ENCODE measurements at places on chromosomes 1 and 21.

GRCh38 chr21:42160111-42160721, 58.7 kb upstream of the ABCG1 start:
- no peak for DNase-seq

GRCh38 chr1:53765657-53766056, 26.7 kb upstream of the GLIS1 start:
- DNase-seq: no peak

DNA sequence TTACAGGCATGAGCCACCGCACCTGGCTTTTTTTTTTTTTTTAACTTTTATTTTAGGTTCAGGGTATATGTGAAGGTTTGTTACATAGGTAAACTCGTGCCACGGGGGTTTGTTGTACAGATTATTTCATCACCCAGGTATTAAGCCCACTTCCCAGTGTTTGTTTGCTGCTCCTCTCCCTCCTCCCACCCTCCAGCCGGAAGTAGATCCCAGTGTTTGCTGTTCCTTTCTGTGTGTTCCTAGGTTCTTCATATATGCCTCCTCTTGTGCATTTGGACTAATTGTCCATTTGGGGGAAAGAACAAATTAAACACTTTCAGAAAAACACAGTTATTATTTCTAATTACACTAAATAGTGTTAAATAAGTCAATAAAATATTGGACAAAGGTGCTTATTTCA, 1.1 kb upstream of the SLC2A7 start:
- DNase-seq: no peak

DNA sequence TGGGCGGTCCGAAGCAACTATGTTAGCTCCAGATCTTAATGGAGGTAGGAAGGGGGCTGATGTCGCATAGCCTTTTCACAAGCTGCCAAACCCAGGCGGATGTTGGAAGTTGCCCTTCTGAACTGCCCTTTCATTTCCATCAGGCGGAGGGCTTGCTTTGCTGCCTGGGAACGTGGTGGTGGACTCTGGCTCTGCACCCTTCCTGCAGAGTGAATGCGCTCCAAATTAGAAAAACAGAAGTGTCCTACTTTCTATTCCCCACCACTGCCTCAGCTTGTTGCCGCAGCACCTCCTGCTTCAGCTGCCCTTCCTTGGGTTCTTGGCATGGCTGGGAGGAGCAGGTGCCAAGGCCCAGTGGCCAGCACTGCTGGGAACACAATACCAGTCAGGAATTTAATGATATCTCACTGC, 60.6 kb downstream of the AK4 start:
- no peak for DNase-seq

Measured in NCI-H1048 (cell line).